ENCODE measurements at places on chromosomes 12 and 14.

DNA sequence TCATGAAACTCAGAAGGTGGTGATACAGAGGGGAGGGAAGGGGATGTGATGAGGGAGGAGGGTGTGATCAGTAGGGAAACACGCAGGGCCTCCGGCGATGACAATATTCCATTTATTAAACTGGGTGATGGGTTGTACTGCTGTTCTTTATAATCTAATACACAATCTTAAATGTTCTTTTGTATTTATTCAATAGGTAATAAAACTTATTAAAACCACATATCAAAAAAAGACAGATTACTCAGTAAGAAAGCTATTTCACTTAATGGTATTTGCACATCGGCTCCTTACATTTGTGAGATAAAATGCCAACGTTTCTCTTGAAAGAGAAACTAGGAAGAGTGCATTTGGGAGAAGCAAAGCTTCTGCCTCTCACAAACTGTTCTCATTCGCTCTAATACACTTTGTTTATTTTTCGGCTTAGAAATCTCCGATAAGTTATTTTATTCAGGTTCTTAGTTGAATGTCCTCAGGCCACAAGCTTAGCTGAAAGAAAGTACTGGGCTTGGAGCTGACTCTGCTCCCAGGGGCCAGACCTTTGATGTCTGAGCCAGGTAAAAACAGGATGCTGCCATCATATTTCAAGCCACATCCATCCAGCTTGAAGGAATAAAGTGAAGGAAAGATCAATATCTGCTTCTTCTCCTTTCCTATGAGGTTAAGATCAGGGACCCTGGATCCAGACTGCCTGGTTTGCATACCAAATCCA lies 17.5 kb downstream of the STON2 start:
- DNase-seq = no peak

- no peak for DNase-seq
Measured at GRCh38 chr14:101132588-101132987, 229.1 kb upstream of the RTL1 start.

GRCh38 chr14:22086131-22086530 lies 412.5 kb upstream of the OR4E1 start:
- no peak for DNase-seq

DNA sequence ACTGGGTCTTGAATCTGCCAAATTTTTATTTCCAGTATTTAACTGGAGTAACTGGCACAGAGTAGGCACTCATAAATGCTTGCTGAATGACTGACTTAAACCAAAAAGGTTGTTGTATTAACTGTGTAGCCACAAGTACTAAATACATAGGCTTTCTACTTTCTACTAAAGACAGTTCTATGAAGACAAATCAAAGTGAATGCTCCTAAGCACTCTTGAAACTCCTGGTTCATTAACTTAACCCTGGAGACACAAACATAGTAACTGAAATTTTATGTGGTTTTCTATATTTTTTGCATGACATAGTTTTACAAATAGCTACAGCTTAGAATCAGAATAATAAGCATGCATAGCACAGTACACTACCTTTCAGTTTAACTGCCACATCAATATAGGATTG lies 70.4 kb downstream of the TXNDC16 start:
- no peak for DNase-seq

DNA sequence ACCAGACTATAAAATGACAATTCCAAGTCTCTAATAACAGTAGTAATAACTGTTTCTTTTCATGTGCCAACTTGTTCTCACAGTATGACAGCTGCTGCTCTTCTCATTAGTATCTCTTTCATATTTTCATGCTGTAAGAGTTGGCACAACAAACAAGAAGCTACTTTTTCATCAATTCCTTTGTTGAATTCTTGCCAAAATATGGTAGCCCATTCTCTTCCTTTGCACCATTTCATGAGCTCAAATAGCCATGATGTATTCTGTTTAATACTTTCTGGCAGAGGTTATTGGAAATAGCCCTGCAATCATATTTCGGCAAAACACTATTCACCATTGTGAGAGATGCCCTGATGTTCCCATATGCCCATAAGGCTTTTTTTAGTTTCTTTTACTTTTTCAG lies 1100.7 kb downstream of the TRHDE start:
- no peak for DNase-seq

- no peak for DNase-seq
Measured at GRCh38 chr12:54000116-54001114, at the start of gene HOXC9. Gene HOXC9 (plus strand): TSS chr12:54000161. CDS start chr12:54000189, 28 bp downstream.

GRCh38 chr14:53638966-53639365 lies 317.7 kb downstream of the BMP4 start:
- DNase-seq = no peak

DNA sequence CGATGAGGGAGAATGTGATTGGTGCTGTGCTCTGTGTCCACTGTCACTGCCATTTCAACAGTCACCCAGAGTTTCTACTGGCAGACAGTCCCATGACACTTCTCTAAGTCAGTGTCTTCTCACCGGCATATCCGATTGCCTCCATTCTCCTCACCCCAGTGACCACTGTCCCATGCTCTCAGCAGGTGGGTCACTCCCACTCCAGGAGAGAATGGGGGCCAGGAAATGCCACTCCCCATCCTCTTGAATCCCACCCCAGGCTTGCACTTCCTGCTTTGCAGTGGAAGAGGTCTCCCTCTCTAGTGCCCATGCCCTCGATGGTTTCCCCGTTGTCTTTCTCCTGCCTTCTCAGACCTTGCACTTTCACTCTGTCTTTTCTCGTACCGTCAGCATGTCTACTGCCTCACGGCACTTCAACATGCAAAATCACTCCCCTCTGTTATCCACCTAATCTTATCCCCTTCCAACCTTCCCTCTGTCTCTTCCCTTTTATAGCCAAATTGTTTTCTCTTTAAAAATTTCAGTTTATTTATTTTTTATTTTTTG lies 2.2 kb upstream of the EP400 start:
- no peak for DNase-seq

GRCh38 chr14:92308716-92309115 lies 14.2 kb upstream of the SLC24A4 start:
- no peak for DNase-seq

DNA sequence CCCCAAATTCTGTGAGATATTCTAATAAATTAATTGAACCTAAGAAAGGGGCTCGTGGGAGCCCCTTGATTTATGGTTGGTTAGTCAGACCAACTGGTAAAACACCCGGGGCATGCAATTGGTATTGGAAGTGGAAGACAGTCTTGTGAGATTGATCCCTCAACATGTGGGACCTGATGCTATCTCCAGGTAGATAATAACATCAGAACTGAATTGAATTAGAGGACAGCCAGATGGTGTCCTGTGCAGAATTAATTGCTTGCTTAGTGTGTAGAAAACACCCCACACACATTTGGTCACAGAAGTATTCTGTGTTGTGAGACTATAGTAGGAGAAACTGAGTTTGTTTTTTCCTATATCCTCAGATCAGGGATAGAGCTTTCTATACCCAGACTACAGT lies 22.0 kb downstream of the PYROXD1 start:
- no peak for DNase-seq

GRCh38 chr14:103296987-103297386 lies 37.0 kb upstream of the EIF5 start:
- DNase-seq = no peak

DNA sequence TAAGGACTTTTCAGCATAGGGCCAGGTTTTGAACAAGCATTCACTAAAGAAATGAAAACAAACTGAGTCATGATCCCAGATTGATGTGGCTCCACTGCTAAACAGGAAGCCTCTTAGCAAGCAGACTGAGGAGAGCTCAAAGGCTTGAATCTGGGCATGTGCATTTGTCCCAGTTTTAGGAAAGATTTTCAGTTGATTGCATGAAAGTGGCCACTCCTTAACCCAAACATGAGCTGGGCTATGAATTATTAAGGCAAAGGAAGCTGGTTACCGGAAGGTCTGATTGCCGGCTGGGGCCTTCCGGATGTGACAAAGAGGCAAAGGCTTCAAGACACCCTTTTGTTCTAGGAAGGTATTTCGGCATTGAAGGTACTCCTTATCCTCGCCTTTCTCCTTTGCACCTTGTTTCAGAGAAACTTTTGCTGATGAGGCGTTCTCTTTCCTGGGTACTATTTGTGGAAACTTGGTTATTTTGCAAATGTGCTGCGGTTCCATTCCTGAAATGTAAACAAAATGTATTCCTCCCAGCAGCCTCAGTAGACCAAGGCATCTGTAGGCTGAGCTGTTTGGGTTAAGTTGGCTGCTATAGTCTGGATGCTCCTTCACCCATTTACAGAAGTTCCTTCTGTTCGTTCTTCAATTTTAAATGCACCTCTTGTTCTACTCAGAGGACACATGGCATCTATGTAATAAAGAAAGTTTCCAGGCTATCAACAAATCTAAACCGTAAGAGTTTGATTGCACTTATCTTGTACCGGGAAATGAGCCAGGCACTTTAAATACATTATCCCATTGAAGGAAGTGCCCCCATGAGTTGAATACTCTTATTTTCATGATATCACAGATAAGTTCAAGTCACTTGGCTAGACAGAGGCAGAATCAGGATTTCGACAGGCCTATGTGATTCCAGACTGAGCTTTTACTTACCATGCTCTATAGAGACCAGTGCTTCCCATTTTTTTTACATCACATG lies 115.6 kb upstream of the METAP2 start:
- DNase-seq = no peak

DNA sequence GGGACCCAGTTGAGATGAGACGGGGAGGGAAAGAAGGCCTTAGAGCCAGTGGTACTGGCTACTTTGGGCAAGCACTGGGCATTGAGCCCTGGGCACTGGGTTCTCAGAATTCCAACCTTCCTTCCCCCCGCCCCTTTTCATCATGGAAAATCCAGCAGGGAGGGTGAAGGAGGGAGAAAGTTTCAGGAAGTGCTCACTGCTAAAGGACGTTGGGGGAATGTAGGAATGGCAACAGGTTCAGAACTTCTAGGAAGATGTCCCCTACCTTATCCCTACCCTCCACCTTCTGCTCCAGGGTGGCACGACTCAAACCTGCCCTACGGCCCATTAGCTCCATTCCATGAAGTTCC lies 4.2 kb upstream of the TNS2 start:
- no peak for DNase-seq

- no peak for DNase-seq
Measured at GRCh38 chr12:112161711-112162110, 36.4 kb downstream of the TRAFD1 start.

- DNase-seq = no peak
Measured at GRCh38 chr12:95582230-95583058, 31.2 kb upstream of the USP44 start.

GRCh38 chr12:114698566-114699163 lies 14.7 kb upstream of the TBX3 start:
- DNase-seq = no peak

DNA sequence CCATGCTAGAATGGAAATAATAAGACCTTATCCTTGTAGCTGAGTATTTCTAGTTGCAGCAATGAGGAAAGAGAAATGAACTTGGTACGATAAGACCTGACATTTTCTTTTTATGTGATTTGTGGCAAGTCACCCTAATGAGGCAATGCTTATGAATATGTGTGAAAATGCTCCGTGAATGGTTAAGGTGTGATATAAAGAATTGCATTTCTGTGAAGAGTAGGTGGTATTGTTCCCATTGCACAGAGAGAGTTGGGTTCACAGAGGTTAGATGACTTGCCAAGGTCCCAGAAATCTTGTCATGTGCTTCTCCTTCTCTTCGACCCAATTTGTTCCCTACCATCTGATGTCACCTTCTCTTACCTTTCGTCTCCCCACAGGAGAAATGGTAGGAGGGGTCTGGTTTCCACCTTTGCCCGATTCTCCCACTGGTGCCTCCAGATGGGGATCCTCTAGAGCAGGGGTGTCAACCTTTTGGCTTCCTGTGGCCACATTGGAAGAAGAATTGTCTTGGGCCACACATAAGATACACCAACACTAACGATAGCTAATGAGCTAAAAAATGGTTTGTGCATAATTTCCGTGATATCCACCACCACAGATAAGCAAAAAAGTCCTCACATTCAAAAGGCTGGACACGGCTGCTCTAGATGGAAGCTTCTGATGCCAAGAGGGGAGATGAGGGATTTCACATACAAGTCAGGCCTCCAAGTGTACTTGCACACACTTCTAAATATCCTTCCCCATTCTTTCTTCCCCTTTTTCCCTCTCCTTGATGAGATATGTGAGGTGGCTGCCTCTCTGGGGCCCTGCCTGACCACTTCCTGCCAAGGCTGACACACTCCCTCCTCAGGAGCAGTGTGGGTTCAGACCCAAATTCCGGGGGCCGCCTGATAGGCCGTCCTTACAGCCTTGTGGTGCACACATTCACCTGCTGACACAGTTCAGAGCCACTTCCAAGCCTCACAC lies 96.1 kb downstream of the PLXNC1 start:
- peak; percentile 47 for DNase-seq

- peak; percentile 65 for DNase-seq
Measured at GRCh38 chr14:49865431-49865859, 12.9 kb upstream of the NEMF start.

- no peak for DNase-seq
Measured at GRCh38 chr14:85146779-85147178, 383.2 kb upstream of the FLRT2 start.
